ENCODE measurements at places on chromosomes 13 and 19.

DNA sequence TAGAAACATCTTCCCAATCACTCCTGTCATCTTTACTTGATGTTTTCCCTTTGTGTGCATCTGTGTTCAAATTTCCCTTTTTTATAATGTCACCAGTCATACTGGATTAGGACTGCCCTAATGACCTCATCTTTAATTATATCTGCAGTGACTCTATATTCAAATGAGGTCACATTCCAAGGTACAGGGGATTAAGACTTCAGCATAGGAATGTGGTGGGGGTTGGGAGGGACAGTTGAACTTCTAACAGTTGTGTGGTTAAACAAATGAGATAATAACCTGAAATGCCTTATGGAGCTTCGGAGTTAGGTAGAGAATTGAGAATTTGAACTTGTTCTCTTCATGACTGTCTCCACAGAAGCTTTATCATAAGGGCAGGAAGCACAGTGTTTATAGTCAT, 23.0 kb downstream of the PAN3 start:
- peak; percentile 71 for DNase-seq

GRCh38 chr13:95948656-95949055, 104.5 kb downstream of the UGGT2 start:
- DNase-seq = no peak

DNA sequence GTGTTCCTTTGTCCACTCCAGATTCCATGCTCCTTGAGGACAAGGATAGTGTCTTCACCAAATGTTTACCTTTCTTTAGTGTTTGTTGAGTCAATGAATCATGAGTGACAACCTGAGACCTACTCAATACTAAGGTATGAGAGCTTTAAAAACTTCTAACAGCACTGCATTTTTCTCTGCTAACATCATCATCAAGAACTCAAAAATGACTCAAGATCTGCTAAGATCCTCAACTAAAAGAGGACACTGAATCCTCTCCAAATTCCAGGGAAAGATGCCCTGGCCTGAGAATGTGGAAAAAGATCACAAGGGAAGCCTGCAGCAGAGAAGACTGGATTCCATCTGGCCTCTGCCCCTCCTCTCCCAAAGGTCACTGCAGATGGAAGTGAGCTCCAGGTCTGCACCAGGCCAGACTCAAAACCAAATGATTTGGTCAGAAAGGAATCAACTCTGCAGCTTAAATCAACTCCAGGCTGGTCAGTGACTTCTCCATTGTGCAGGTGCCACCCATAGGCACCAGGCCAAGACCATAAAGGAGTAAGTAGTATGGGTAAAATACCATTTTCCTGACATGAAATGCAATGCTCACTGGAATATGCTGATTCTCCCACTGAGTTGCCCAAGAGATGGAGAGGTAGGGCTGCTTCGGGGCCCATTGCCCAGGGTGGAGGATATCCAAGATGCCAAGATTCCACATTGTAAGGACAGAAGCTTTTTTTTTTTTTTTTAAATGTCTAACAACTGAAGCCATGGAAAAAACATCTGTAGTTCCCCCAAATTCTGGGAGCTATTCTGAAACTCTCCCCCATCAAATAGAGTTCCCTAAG, 89.5 kb upstream of the DOCK9 start:
- DNase-seq = no peak

DNA sequence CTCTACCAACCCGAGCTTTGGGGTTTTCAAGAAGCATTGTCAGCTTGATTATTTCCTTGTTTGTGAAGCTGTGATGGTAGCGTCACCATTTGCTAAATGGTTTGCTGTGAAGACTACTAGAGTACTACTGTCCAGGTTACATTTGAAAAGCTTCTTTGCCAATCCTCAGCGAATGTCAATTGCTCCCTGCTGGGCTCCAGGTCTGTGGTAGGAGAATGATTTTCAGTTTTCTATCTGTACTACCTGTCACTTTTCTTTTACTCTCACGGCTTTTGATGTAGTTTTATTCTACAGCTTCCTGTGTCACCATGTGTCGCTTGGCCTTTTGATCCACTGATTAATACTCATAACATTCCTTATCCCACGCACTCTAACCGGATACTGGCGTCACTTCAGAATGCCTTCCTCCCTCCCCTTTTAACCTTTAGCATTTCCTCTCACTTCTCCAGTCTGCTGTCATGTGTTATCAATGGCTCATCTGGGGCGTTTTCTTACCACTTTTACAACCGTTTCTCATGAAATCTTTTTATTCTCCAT, 7.5 kb upstream of the GPR183 start:
- no peak for DNase-seq

DNA sequence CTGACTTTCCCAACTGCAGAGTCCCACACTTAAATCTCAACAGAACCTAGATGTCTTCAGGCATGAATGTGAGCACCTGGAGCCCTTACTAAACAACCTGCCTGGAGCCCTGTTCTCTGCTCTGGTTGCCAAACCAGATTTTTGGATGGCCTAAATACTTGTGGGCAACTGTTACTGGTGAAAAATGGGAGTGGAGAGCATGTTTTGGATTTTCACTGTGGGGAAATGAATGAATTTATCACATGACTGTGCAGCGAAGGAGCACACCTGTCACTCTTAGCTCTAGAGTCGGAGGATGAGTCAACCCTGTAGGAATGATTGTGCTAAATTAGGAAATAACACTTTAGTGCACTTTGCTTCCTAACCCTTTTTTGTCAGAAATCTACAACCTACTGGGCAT, 30.3 kb downstream of the SHISA2 start:
- DNase-seq = no peak

- DNase-seq = no peak
These were observed 1078.6 kb downstream of the UQCRFS1 start for GRCh38 chr19:28134311-28134710.

DNA sequence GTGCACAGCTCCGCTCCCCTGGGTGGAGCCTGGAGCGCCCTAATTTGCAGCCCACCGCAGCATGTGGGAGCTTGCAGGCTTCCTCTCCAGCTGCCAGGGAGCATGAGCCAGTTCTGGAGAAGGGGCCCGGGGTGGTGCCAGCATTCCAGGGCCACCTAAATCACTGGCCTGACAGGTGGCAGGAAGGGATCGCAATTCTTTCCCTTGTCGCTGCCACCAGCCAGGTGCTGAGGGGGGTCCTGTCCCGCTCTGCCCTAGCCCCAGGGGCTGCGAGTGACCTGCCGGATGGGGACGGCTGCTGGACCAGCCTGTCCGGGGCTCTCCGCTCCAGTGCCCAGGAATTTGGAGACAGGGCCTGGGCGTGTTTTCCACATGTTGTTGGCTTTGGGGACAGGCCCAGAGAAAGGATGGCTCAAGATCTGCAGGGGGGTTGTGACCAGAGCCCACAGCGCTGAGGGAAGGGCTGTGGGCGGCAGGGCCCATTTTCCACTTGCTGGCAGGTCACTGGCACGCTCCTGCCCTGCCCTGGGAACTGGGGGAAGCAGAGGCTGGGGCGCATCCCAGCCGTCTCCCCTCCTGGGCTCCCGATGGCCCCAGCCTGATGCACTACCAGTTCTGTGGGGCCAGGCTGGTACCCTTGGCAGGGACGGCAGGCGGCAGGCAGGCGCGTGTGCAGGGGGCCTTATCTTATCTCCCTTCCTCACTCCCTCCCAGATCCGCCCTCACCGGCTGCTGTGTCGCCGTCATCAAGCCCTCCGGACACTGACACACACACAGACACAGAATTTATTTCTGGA, 9.5 kb downstream of the NDUFA11 start:
- no peak for DNase-seq

GRCh38 chr19:902093-902370, 8.7 kb downstream of the RNU6-9 start:
- no peak for DNase-seq

- DNase-seq = peak; percentile 59
These were observed 8.4 kb upstream of the BCAM start for GRCh38 chr19:44800461-44800860.

DNA sequence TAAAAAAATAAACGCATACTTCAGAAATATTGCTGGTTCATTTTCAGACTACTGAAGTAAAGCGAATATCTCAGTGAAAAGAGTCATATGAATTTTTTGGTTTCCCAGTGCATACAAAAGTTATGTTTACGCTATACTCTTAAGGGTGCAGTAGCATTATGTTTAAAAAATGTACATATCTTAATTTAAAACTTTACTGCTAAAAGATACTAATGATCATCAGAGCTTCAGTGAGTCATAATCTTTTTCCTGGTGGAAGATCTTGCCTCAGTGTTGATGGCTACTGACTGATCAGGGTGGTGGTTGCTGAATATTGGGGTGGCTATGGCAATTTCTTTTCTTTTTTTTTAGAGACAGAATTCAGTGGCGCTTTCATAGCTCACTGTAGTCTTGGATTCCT, 48.9 kb downstream of the NDFIP2 start:
- no peak for DNase-seq

- no peak for DNase-seq
These were observed 88.3 kb upstream of the PCDH9 start for GRCh38 chr13:67318398-67318797.

GRCh38 chr19:49767967-49768581, 1.3 kb downstream of the AP2A1 start:
- DNase-seq = no peak

GRCh38 chr13:50693727-50694126, 149.8 kb downstream of the DLEU7 start:
- DNase-seq = no peak

- no peak for DNase-seq
These were observed 65.7 kb downstream of the DACH1 start for GRCh38 chr13:71801165-71801760.

GRCh38 chr13:26964278-26965250, 204.0 kb upstream of the GPR12 start:
- DNase-seq = no peak

DNA sequence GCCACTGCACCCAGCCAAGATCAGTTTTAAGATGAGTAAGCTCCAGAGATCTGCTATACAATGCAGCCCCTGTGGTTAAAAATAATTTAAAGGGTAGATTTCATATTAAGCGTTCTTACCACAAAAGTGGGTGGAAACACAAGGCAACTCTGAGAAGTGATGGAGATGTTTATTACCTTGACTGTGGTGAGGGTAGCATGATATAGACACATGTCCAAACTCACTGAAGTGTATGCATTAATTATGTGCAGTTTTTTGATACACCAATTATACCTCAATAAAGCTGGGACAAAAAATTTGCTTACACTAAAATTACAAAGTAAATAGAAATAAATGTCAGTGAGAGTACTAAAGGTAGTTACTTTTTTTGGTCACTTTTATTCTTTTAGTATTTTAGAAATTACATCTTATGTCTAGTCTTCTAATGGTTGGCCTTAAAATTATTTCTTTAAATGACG, 696.5 kb downstream of the UQCRFS1 start:
- no peak for DNase-seq

GRCh38 chr19:35044317-35045117, 3.0 kb downstream of the HPN start:
- no peak for DNase-seq

- no peak for DNase-seq
These were observed 3.8 kb upstream of the KCNJ14 start for GRCh38 chr19:48451624-48452023.

GRCh38 chr19:21047716-21048115, 27.3 kb downstream of the ZNF430 start:
- DNase-seq = no peak

- no peak for DNase-seq
These were observed 28.2 kb downstream of the GAS6 start for GRCh38 chr13:113835461-113836270.

DNA sequence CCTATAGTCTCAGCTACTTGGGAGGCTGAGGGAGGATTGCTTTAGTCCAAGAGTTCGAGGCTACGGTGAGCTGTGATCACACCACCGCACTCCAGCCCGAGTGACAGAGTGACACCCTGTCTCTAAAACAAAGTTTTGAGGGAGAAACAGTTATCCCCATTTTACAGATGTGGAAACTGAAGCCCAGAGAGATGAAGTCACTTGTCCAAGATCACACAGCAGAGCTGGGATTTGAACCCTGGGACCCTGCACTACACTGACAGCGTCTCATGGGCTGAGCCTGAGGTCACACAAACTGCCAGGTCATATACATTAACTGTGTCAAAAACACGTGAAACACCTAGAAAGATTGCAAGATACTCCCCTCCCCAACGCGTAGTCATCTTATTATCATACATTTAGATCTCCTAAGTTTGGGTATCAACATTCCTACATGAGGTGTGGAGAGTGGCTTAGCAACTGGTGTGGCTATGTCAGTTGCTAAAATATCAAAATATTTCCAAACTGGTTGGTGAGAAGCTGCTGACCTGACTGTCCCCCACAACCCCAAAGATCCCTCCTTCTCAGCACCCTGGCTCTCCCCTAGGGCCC, 8.2 kb downstream of the FCGBP start:
- no peak for DNase-seq

- DNase-seq = peak; percentile 93
These were observed 68.8 kb upstream of the TSHZ3 start for GRCh38 chr19:31418055-31418454.

DNA sequence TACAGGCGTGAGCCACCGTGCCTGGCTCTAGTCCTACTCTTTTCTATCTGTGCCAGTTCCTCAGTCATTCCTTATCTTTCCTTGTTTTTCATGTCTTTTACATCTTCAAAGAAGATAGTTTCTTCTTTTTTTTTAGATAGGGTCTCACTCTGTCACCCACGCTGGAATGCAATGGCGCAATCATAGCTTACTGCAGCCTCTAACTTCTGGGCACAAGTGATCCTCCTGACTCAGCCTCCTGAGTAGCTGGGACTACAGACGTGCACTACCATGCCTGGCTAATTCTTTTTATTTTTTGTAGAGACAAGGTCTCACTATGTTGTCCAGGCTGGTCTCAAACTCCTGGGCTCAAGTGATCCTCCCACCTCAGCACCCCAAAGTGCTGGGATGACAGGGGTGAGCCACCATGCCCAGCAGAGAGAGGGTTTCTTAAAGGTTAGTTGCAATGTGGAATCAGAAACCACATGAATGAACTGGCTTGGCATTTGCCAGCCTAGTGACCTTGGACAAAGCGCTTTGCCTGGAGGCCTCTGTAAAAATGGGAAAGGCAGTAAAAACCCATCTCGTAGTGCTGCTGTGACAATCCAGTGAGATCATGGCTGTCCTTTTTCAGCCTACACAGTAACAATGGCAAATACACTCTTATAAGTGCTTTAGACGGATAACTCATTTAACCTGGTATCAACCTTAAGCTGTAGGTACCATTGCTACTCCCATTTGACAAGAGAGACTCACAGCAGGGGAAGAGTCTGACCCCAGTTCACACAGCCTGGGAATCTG, 3.9 kb downstream of the ACP7 start:
- DNase-seq = no peak

DNA sequence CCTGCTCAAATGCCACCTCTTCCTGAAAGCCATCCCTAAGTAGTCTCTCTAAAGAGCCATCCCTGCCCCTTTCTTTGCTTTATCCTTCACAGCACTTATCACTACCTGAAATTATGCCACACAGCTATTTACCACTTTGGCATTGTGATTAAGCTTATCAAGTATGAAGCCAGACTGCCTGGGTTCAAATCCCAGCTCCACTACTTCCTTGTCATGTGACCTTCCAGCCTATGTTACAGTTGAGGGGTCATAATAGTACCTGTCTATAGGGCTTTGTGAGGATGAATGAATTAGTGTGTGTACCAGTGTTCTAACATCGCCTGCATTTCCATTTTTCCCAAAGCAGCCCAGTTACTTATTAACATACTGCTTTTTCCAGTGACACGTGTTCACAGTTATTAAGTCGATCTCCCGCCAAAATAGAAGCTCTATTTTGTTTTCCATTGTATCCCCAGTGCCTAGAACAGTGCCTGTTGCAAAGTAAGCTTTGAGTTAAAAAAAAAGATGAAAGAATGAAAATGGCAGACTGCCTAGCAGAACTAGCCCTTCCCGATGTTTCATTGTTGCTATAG, 32.8 kb downstream of the ZSWIM9 start:
- no peak for DNase-seq
